ENCODE measurements at places on chromosomes 13 and 19. TPM values are rescaled to one million over a fixed set of nuclear protein-coding genes. Genes with fewer than 3 reads are reported as not detected.
A peak's percentile ranks its signal among the peaks of the same experiment; 100 is the strongest.

DNA sequence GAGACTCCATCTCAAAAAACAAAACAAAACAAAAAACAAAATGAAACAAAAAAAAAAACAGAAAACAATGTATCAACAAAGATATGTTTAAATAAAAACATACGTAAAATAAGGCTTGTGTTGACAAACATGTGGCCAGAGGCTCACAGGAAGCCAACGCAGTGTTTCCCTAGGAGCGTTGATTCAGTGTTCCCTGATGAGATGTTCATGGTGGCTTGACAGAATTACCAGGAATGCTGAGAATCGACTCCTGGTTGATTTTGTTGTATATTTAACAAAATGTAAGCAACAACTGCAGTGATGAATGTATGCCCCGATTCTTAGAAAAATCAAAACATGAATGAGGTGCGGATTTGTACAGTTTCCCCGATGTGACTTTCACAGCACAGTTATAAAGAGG, 8.9 kb upstream of the ZNF787 start:
- H3K27ac ChIP-seq, result no peak overlapping the region
- no peaks in the 10 kb centered on the region for H3K36me3 ChIP-seq
- H3K27me3 ChIP-seq, result no peaks in the 10 kb centered on the region
- H3K4me1 ChIP-seq, result peaks cover 11% of the 10 kb centered on the region
- no peak for DNase-seq
- no peak overlapping the region for H3K4me3 ChIP-seq

The RAB3A gene
- 13.6 TPM for polyA plus RNA-seq

- no peaks in the 10 kb centered on the region for H3K36me3 ChIP-seq
- H3K4me1 ChIP-seq, result peaks cover 12% of the 10 kb centered on the region
- peak; percentile 98 for DNase-seq
- no peak overlapping the region for H3K4me3 ChIP-seq
- no peaks in the 10 kb centered on the region for H3K27me3 ChIP-seq
Measured at GRCh38 chr13:48818495-48819356, 157.0 kb upstream of the FNDC3A start.

- H3K27me3 ChIP-seq, result no peaks in the 10 kb centered on the region
- peak; percentile 38 for DNase-seq
- no peak overlapping the region for H3K4me3 ChIP-seq
Measured at GRCh38 chr19:5578097-5578846, 10.5 kb upstream of the TINCR start.

- H3K27ac ChIP-seq, result no peak overlapping the region
- H3K27me3 ChIP-seq, result no peaks in the 10 kb centered on the region
- H3K36me3 ChIP-seq, result no peaks in the 10 kb centered on the region
Measured at GRCh38 chr13:60482012-60482411, 85.0 kb downstream of the TDRD3 start.

GRCh38 chr19:21094347-21095025, 12.5 kb downstream of the ZNF714 start:
- H3K27ac ChIP-seq, result no peak overlapping the region
- no peak for DNase-seq
- peaks cover 2% of the 10 kb centered on the region for H3K4me1 ChIP-seq
- H3K36me3 ChIP-seq, result 0 out of 2 replicates have a peak, but pooled peaks cover 1% of the 10 kb centered on the region
- no peaks in the 10 kb centered on the region for H3K27me3 ChIP-seq
- no peak overlapping the region for H3K4me3 ChIP-seq

The RGS9BP gene
- 0.03 TPM for polyA plus RNA-seq

The F10 gene
- polyA plus RNA-seq, result 19.5 TPM

Measured in IMR-90 (cell line).